ENCODE measurements at places on chromosomes 6 and 20.
A peak's percentile ranks its signal among the peaks of the same experiment; 100 is the strongest.

DNA sequence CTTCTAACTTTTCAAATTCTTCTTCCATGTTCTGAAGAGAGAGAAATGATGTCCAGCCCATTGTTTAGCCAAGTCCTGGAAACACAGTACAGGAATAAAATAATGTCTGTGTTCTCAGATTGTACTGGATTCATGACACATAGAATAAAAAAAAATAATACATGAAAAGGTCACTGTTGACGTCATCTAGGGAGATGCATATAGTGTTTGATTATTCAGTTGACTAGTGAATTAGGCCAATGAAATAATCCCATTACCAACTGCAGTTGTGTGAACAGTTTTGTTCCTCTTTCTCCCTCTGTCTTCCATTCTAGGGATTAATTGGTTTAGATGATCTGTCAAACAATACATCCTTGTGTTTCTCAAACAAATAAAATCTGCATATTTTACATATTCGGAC lies 222.8 kb downstream of the ALDH8A1 start:
- no peak for DNase-seq

DNA sequence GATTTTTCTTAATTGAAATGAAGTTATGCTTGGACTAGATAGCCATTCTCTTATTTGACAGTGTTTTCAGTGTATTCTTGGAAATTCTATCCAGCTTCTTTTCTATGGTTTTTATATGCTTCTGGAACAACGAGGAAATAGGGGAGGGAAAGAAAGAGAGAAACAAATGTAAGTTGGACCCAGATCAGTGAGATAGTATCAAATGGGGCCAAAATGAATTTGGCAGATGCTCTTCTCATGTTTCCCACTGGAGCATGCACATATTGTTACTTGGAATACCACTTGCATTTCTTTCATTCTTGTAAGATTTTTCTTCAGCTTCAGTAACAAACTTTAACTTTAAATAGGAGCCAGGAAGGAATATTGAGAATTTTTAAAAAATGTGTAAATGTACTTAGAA lies 312.3 kb downstream of the PRL start:
- DNase-seq, result no peak

DNA sequence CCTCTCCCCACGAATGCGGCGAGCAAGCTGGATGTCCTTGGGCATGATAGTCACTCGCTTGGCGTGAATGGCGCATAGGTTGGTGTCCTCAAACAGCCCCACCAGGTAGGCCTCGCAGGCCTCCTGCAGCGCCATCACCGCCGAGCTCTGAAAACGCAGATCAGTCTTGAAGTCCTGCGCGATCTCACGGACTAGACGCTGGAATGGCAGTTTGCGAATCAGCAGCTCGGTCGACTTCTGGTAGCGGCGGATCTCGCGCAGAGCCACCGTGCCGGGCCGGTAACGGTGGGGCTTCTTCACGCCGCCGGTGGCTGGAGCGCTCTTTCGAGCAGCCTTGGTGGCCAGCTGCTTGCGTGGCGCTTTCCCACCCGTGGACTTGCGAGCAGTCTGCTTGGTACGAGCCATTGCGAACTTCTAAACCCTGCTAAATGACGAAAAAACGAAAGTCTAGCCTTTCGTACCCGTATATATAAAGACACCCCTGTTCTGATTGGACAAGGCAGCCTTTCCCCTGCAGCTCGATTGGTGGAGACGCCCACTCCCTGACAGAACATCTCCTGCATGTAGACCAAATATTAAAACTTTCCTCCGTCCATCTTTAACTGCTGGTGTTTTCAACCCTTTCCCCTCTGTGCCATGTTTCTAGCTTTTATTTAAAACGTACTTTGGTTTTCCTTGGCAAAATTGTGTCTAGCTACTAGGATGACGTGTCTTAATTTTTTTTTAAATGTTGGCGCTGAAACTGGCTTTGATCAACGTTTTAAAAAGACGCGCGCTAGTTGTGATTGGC lies 109.8 kb downstream of the HFE start:
- DNase-seq, result peak; percentile 94

- DNase-seq, result no peak
These were observed 188.4 kb upstream of the TSHZ2 start for GRCh38 chr20:52783769-52784168.

GRCh38 chr6:28903686-28904085 lies 20.1 kb downstream of the TRIM27 start:
- no peak for DNase-seq

- DNase-seq, result no peak
These were observed 5.2 kb upstream of the BTBD9 start for GRCh38 chr6:38644951-38645350.

- peak; percentile 26 for DNase-seq
These were observed at the start of gene ADGRG6 for GRCh38 chr6:142301651-142302391. ADGRG6 (plus strand) TSS chr6:142302007; CDS start chr6:142302330, 323 bp downstream.

GRCh38 chr20:40683221-40683893 lies 5.7 kb downstream of the MAFB start:
- no peak for DNase-seq

DNA sequence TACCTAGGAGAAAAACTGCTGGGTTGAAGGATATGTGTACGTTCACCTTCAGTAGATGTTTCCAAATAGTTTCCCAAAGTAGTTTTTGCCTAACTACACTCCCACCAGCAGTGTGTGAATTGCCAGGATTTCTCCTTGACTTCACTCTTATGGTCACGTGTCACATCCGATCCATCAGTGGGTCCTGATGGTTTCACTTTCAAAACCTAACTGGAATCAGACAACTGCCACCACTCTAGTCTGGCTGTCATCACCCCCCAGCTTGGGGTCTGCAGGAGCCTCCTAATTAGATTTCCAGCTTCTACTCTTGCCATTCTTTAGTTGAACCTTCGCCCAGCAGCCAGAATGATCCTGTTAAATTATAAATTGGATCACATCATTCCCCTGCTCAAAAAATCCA lies 8.5 kb upstream of the SLC12A5 start:
- DNase-seq, result no peak

GRCh38 chr6:131208787-131209186 lies 73.5 kb downstream of the AKAP7 start:
- peak; percentile 7 for DNase-seq

GRCh38 chr6:93272211-93272610 lies 147.1 kb downstream of the EPHA7 start:
- no peak for DNase-seq

- DNase-seq, result no peak
These were observed 111.6 kb downstream of the ERMARD start for GRCh38 chr6:169862892-169863525.

GRCh38 chr20:4056880-4057279 lies 41.5 kb upstream of the RNF24 start:
- no peak for DNase-seq

GRCh38 chr6:135006386-135006914 lies 48.2 kb downstream of the HBS1L start:
- no peak for DNase-seq

GRCh38 chr6:136079701-136080565 lies 170.2 kb downstream of the MTFR2 start:
- no peak for DNase-seq

DNA sequence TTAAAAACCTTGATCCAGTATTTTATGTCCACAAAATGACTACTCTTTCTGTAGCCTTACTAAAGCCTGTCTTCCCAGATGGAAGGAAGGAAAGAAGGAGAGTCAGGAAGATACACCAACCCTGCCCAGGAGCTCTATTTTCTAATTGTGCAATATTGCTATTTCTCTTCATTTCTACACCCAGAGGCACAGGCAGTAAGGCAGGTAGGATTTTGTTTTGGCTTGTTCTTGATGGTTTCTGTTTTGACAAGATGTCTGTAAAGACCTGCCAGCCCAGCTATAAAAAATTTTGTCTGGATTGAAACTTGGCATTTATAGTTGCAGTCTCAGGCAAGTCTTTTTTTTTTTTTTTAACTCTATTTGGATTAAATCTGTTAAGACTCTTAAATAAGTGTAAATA lies 587.5 kb upstream of the ARID1B start:
- no peak for DNase-seq

DNA sequence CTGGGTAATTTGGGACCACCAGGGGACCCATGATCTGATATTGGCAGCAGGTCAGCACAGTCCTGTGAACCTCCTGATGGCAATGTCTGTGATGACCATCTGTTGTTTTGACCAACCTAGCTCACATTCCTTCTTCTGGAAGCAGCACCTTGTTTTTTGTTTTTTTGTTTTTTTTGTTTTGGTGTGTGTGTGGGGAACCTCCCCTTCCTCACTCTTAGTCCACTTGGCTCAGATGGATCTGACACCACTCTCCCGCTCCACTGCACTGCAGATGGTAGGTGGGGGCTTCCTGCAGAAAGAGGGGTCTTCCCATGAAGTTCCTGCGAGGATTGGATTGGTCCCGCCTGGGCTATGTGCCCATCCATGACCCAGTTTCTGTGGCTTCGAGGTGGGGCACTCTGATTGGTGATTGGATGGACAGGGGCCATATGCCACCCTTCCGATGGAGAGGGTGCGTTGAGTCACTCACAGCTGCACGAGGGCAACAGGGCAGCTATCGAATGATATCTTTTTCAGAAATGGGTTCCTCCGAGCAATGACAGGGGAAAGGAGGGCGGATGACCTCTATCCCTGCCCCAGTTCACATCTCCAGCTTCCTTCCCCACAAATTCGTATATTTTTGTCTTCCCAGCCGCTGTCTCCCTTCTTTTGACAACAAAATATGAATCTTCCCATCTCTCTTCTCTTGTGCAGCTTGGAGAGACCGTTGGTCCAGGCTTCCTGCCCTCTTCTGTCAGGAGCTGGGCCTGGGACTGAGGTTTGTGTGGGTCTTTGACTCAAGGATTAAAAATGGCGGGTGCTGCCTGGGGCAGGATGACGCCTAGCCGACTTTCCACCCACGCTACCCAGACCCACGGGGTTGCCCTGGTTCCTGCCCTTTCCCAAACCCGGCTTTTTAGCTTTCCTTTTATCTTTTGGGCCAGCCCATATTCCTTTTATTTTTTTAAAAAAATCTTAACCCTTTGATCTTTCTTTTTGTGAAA lies 132.1 kb upstream of the KCNG1 start:
- DNase-seq, result no peak

GRCh38 chr6:96899019-96899418 lies 1.3 kb upstream of the NDUFAF4 start:
- DNase-seq, result no peak

- no peak for DNase-seq
These were observed 9.9 kb upstream of the KIF25 start for GRCh38 chr6:167987396-167988153.

GRCh38 chr20:35636095-35636494 lies 20.5 kb downstream of the SPAG4 start:
- no peak for DNase-seq

DNA sequence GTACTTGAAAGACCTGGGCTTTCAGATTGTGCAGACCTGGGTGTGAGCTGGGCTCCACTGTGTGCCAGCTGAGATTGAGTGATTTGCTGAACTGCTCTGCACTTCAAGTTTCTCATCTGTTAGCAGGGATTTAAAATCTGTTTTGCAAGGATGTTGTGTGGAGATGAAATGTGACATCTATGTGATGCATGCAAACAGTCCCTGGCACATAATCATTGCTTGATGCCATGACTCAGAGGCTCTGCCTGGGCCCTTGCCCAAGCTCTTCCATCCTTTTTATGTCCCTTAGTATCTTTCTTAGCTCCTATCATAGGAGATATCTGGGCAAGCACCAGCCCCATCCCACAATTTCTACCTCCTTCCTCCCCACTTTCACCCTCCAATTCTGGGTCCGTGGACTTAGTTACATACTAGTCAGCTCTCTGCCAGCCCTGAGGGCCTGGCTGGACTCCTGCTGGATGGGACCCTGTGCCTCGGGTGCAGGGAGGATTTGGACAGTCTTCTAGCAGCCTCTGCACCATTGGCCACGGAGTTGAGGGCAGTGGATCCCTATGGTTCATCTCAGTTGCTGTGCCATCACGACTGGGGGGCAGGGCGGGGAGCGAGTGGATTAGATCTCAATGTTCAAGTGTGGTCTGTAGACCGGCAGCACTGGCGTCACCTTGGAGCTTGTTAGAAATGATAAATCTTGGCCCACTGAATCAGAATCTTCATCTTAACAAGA lies 103.6 kb downstream of the MAP3K7 start:
- DNase-seq, result no peak

GRCh38 chr6:26351544-26351953 lies 13.4 kb upstream of the BTN3A2 start:
- no peak for DNase-seq

DNA sequence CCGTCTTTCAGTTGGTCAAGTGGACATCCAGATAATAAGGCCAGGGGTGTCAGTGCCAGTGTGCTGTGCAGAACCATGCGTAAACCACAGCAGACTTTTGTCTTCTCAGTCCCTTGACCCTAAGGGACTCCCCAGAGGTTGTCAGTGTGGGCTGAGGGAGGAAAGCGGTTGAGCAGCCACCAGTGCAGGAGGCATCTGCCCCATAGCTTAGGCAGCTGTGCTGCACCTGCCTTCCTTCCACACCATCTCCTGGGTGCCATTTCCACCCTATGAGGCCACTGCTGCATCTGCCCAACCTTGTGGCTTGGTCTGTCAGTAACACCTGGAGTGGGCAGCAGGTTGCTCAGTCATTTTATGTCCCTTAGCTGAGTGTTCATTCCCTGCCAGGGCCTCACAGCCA lies 26.0 kb downstream of the PRPF6 start:
- DNase-seq, result no peak

GRCh38 chr6:35585658-35586057 lies 73.0 kb upstream of the TULP1 start:
- DNase-seq, result no peak

- DNase-seq, result no peak
These were observed 286.2 kb upstream of the EXOC2 start for GRCh38 chr6:978937-979685.

DNA sequence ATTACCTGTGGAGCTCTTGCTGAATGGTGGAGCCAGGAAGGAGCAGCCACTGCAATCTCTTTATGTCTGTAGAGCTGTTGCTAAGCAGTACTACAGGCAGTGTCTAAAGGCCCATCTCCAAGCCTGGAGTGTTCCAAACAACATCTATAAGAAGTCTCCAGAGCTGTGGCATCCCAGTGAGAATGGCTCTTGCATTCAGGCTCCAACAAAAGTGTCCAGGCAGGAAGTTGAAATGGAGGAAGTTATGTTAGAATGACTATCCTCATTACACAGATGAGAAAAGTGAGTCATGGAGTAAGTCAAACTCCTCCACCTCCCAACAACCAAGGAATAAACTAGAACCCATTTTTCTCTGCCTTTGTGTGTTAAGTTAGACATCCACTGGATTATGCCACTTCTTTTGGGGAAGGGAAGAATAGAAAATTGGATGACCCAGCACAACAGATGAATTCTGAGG lies 288.5 kb upstream of the STXBP5 start:
- DNase-seq, result no peak

DNA sequence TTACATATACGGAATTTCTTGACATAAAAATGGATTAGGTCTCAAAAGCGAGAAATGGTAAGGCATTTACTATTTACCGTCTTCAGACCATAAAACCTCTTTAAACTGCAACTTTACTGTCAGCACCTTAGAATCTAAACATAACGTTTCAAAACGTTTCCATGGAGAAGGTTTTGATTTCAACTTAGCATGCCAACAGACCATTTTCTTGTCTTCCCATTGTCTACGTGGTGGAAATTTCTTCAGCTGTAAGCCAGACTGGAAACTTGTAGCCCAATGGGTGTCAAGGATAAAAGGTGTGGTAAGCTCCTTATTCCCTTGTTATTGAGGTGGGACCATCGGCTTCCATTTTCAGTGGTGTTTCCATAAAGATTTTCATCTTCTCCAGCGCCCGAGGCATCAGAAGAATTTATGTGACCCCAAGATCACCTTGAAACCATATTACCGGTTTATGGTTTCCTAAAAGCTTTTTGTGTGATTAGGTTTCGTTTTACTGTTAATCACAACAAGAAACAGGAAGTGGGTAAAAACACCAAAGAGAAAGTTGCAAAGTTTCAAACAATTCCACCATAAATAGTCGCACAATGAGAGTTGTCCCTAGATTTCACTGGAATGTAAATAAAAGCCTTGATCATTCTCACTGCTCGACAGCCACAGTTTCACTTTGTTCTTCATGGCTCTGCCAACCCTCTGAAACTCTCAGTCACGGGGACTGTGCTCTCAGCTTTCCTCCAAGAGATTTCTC lies 63.0 kb upstream of the CD2AP start:
- DNase-seq, result peak; percentile 51

Measured in CD4-positive, alpha-beta T cell treated with Interleukin-10 for 1 hour (primary cell).